Uterus (tissue), 4 donors: ENCODE measurements at places on chromosomes 6 and 20. TPM values are rescaled to one million over a fixed set of nuclear protein-coding genes. Genes with fewer than 3 reads are reported as not detected.
A peak's percentile ranks its signal among the peaks of the same experiment; 100 is the strongest.

The SLC22A16 gene
- total RNA-seq: 10.8 TPM

The B3GAT2 gene
- not detected for total RNA-seq

The JAG1 gene
- 53.8 TPM for total RNA-seq

The CEP250 gene
- total RNA-seq: 43.3 TPM

The PAX1 gene
- total RNA-seq: not detected

The ARMH2 gene
- not detected for total RNA-seq

The SLC2A10 gene
- total RNA-seq: 15.9 TPM

The ENPP5 gene
- total RNA-seq: 8.1 TPM

DNA sequence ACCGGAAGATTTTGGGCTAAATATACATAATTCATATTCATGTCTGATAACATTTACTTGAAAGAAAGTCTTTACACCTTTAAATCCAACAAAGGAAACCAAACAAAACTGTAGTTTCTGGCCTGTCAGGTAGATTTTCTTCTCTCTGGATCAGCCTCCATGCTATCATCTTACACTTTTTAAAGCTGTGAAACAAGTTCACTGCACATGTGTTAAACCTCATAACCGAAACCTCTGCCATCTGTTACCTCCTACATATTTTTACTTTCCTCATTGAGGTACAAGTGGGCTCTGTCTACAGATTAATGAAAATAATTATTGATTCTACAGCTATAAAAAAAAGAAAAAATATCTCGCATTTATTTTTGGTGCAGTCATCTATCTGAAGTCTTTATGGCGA lies 149.9 kb downstream of the RALGAPA2 start:
- DNase-seq: no peak

GRCh38 chr20:55744896-55745295 lies 260.4 kb downstream of the CBLN4 start:
- no peak for DNase-seq

GRCh38 chr6:16608444-16608843 lies 152.8 kb downstream of the ATXN1 start:
- DNase-seq: no peak

GRCh38 chr6:72826037-72826436 lies 204.2 kb downstream of the KCNQ5 start:
- no peak for DNase-seq

GRCh38 chr6:142722012-142722411 lies 223.0 kb downstream of the HIVEP2 start:
- DNase-seq: no peak

GRCh38 chr20:63223121-63223825 lies 7.3 kb upstream of the YTHDF1 start:
- no peak for DNase-seq

DNA sequence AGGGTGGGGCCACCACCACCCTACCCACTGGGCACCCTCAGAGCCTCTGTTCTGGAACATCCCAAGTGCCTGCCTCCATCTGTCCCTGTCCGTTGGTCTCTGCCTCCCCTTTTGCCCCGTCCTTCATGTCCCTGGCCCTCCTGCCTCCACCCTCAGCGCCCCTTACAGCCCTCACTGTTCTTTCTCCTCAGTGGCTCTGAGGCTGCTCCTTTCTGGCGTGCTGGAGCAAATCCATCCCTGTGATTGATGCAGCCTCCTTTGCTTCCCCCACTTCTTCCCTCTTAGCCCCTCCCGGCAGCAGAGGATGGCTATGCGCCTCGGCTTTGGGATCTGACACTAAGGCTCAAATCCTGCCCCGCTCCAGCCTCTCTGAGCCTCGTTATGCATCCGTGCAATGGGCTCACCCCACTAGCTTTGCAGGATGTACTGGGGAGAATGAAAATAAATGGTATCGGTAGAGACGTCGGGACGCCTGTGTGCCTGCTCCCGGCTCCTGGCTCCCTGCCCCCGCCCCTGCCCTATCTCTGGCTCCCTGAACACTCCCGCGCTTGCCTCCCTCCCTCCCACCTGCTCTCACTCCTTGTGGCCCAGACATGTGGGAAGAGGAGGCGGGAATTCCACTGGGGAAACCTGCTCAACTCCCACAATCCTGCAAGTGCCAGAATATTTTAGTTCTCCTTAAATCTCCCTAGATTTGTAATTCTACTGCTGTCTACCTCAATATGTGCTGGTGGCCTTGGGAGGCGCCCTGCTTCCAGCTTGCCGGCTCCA lies 13.1 kb downstream of the VSTM2L start:
- DNase-seq: peak; percentile 65

GRCh38 chr6:10297832-10298231 lies 117.0 kb downstream of the TFAP2A start:
- no peak for DNase-seq

- no peak for DNase-seq
Observed at GRCh38 chr6:138948004-138948403, 40.0 kb downstream of the REPS1 start.

DNA sequence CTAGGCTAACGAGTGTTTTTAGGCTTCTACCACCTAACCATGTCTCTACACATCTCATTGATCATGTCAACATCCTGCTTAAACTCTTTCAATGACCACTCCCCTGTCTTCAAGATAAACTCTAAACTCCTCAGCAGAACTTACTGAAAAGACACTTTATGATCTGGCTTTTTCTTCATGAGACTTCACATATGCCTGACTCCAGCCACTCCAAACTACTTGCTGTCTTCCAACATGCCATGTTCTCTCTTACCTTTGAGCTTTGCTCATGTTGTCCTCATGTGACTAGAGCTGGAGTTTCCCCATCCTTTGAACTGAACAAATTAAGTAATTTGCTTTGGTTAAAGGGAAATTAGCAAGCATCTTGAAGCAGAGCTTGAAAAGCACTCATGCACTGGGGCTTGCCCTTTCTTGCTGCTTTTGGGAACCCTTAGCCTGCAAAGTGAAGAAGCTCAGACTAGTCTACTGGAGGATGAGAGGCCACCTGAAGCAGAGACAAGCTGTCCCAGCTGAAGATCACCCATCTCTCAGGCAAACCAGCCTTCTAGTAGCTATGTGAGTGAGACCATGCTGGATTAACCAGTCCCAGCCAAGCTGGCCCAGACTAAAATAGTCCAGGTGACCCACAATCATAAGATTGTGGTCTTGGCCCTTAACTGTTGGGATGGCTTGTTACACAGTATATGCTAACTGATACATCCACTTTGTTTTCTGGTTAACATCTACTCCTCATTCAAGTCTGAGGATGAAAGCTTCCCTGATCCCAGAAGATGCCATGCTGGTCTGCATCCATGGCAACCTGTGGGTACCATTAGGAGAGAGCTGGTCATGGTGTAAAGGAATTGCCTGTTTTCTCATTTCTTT lies 235.8 kb downstream of the GMPR start:
- DNase-seq: no peak

GRCh38 chr20:3616250-3616649 lies 46.9 kb downstream of the GFRA4 start:
- no peak for DNase-seq

- DNase-seq: no peak
Observed at GRCh38 chr6:87045521-87046075, 49.3 kb downstream of the CGA start.

DNA sequence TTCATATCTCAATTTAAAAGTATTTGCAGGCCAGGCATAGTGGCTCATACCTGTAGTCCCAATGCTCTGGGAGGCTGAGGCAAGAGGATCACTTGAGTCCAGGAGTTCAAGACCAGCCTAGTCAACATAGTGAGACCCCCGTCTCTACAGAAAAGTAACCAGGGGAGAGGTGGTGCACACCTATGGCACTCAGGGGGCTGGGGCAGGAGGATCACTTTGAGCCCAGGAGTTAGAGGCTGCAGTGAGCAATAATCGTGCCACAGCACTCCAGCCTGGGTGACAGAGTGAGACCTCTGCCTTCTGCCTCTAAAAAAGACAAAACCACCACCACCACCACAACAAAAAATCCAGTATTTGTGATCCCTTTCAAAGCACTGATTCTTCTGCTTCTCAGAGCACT lies 185.5 kb upstream of the QKI start:
- no peak for DNase-seq

- no peak for DNase-seq
Observed at GRCh38 chr20:50318710-50319109, 128.1 kb downstream of the CEBPB start.

GRCh38 chr6:139583420-139583819 lies 209.0 kb upstream of the CITED2 start:
- DNase-seq: no peak

- no peak for DNase-seq
Observed at GRCh38 chr6:12423832-12424231, 133.7 kb downstream of the EDN1 start.

DNA sequence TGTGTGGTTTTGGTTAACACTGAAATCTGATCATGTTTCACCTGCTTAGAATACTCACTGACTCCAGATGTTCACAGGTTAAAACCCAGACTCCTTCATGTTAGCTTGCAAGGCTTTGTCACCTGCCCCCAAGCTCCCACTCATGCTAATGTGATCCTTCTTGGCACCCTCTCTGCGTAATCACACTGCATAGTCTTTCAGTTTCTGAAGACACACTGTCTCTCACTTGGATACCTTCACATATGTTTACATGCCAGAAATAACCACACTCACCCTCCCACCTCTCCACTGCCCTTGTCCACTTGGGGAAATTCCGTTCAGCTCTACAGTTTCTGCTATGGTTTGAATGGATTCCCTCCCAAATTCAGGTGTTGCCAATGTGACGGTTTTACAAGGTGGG lies 234.7 kb upstream of the SASH1 start:
- DNase-seq: no peak

DNA sequence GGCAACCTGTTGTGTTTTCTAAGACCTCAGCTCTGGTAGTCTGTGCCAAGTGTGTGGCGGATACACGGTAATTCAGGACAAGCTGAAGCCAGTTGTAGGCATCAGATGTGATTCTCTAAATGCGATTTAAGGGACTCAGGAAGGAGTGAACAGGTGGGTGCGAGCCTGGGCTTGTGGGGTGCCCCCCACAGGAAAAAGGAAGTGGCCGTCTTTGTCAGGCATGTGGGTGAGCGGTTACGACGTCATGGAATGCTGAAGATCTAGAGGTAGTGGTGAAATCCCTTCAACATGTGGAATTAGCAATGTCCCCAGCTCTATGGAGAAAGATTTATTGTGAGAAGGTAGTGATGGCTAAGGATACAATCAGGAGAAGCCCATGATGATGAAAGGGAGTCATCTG lies 95.1 kb upstream of the EXOC2 start:
- DNase-seq: no peak

GRCh38 chr20:20366876-20367574 lies 879 bp upstream of the INSM1 start:
- DNase-seq: no peak

- DNase-seq: no peak
Observed at GRCh38 chr20:32602273-32602672, 17.1 kb upstream of the NOL4L start.

- DNase-seq: no peak
Observed at GRCh38 chr6:129006724-129007514, 124.0 kb downstream of the LAMA2 start.
